IMR-90 (cell line): ENCODE measurements at places on chromosomes 13 and 19. TPM values are rescaled to one million over a fixed set of nuclear protein-coding genes. Genes with fewer than 3 reads are reported as not detected.
A peak's percentile ranks its signal among the peaks of the same experiment; 100 is the strongest.

- peak; percentile 96 for DNase-seq
Measured at GRCh38 chr19:44587963-44588770, 25.2 kb upstream of the IGSF23 start.

ATP8A2 gene
- polyA plus RNA-seq, result 0.02 and 0.04 TPM in 2 replicates

DNA sequence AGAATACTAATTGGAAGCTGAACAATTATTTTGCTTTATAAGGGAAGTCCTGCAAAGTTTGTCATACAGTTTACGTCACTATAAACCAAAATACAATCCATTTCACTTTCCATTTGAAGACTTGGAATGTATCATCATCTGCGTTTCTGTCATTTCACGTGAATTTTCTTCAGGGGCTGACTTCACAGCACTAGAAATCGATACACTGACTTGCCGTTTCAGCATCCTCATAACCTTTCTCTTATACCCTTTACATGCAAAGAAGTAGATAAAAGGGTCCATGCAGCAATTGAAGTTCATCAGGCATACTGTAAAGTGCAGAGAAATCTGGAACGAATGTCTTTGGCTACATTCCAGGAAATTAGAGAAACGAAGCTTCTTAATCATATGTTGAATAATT is 12.2 kb downstream of the GPR183 start:
- no peak for DNase-seq

DNA sequence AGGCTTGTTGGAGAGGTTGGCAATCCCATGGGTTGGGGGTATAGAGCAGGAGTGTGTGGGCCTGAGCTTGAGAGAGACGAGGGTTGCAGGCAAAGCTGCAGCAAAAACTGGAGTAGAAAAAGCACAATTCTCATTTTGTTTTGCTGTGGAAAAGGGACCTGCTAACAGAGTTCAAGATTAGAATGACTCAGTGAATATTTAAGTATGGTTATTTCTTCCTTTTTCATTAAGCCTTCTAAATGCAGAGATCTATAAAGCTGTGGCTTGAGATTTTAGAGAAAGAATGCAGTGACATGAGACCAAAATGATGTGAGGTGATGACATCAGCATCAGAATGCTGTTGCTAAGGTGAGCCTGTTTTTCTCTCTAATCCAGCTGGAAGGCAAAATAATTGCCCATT is 10.8 kb upstream of the MBNL2 start:
- peak; percentile 48 for DNase-seq

DNA sequence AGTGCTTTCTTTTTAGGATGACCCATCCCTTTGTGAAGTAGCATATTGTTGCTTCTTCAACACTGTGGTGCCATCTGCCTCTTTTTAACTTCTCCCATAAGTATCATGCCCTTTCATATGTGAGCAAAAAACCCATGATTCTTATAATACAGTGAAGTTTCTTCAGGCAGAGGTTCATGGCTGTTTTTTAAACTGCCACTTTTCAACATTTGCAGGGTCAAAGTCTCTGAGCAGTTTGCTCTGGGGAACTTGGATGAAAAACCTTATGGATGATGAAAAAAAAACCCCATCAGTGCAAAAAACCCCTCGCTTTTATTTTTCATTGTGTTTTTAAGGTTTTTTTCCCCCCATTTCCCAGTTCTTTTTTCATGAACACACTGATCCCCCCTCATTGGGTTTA is 158.5 kb downstream of the LMO7 start:
- no peak for DNase-seq

- no peak for DNase-seq
Measured at GRCh38 chr13:113369881-113370280, 6.0 kb upstream of the GRTP1 start.

GRCh38 chr19:40231544-40232424 is 5.3 kb upstream of the CCNP start:
- no peak for DNase-seq

- no peak for DNase-seq
Measured at GRCh38 chr13:18739310-18739709, 442.3 kb downstream of the TUBA3C start.

- DNase-seq, result no peak
Measured at GRCh38 chr19:49442354-49442753, 1.0 kb upstream of the SLC17A7 start.

C2CD4C gene
- 0.07 and 0.09 TPM in 2 replicates for polyA plus RNA-seq

PEAK3 gene
- polyA plus RNA-seq, result 0.09 and 0.19 TPM in 2 replicates

- no peak for DNase-seq
Measured at GRCh38 chr13:85427416-85427815, 371.8 kb downstream of the SLITRK6 start.

PRX gene
- polyA plus RNA-seq, result 1.7 and 1.8 TPM in 2 replicates

KIR2DL3 gene
- not detected in 2 replicates for polyA plus RNA-seq

- peak; percentile 36 for DNase-seq
Measured at GRCh38 chr13:44574466-44574855, 1.7 kb downstream of the TSC22D1 start.

GRCh38 chr13:47826471-47826870 is 174.6 kb downstream of the SUCLA2 start:
- peak; percentile 71 for DNase-seq

DNA sequence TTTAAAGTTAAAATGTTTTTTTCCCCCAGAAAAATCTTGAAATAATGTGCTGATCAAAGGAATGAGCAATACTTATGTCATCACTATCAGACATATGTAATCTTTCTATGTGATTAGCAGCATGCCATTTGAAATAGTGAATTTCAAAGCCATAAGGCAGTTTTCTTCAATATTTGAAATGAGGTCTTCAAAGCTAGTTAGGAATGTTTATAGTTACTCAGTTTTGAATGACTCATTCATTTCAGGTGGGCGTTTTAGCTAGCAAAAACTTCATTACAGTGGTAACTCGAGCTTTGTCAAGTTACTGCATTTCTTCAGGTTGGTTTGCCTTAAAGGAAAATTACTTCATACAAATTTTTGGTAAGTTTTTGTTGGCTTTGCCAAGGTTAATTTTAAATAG is 102.1 kb downstream of the ATP8A2 start:
- no peak for DNase-seq

GRCh38 chr13:107079423-107080049 is 511.6 kb upstream of the ARGLU1 start:
- no peak for DNase-seq

DNA sequence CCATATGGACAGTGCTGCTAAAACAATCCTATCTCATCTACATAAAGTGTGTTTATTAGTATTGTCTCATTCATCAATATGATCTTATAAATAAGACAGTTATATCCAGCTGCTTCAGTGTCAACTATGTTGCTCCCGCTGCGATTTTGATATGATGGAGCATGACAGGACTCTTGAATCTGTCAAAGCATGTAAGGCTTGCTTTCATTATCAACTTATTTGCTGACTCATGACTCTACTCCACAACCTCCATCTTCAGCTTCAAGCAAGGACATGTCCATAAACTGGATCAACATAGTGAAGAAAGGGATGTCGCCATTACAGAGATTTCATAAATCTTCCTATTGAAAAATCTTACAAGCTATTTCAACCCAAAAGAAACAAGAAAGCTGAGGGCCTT is 2812.6 kb downstream of the PCDH9 start:
- DNase-seq, result no peak

PRTN3 gene
- polyA plus RNA-seq, result not detected in 2 replicates

- DNase-seq, result peak; percentile 62
Measured at GRCh38 chr19:49110567-49110966, 3.6 kb upstream of the LIN7B start.

CYP4F3 gene
- not detected in 2 replicates for polyA plus RNA-seq

DNA sequence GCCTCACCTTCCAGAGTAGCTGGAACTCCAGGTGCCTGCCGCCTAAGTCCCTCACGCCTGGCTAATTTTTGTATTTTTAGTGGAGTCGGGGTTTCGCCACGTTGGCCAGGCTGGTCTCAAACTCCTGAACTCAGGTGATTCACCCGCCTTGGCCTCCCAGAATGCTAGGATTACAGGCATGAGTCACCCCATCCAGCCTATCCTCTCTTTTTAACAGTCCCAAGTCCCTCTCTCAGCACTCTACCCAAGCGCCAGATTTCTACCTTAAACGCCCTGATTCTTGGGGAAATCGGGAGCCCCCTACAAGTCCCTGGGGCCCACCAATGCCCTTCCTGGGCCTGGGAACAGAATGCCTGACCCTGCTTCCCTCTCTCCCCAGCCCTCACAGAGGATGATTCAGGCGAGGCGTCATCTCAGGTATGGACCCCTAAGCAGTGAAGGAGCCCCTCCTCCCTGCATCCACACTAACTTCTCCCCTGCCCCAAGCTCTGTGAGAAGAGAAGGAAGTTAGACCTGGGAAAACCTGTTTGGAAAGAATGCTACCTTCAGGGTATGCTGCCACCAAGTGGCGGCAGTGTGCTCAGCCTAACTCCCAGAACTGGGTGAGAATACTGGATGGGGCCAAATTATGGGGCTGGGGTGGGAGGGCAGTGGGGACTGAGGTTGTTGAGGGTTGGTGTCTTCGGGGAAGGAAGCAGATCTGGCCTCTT is 20.8 kb upstream of the EBI3 start:
- peak; percentile 43 for DNase-seq

DNA sequence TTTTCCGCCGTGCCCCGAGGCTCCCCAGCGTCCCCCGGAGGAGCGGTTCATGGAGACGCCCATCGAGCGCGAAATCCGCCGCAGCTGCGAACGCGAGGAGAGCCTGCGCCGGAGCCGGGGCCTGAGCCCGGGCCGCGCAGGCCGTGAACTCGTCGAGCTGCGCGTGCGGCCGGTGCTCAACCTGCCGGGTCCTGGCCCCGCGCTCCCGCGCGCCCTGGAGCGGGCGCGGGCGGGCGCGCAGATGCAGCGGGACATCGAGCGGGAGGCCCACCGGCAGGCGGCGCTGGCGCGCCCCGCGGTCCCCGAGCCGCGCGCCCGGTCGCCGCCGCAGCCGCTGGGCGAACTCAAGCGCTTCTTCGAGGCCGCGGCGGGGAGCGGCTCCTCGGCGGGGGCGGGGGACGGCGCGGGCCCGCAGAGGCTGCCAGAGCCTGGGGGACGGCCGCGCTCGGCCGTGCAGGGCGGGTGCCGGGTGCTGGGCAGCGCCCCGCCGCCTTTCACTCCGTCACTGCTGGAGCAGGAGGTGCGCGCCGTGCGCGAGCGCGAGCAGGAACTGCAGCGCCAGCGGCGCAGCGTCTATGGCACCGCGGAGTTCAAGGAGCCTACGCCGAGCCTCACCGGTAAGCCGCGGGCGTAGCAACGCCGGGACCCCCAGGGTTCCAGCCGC is 807 bp downstream of the MISP3 start:
- DNase-seq, result peak; percentile 82

LMTK3 gene
- polyA plus RNA-seq, result 0.60 and 0.87 TPM in 2 replicates
